ENCODE measurements at places on chromosomes 4 and X.

DNA sequence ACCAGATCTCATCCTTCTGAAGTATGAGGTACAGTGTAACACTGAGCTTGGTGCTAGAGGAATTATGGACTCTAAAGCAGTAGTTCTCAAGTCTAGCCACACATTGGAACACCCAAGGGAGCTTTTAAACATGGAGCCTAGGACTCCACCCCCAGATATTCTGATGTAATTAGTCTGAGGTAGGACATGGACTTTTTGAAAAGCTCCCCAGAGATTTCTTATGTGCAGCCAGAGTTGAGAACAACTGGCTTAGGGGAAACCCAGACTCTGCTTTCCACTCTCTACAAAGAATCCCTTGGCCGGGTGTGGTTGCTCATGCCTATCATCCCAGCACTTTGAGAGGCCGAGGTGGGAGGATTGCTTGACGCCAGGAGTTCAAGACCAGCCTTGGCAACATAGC is 11.6 kb upstream of the GDPD2 start:
- DNase-seq = no peak
- no peak overlapping the region for H3K4me3 ChIP-seq
- no peak overlapping the region for H3K27ac ChIP-seq
- no peaks in the 10 kb centered on the region for H3K4me1 ChIP-seq

- H3K27me3 ChIP-seq = no peaks in the 10 kb centered on the region
- H3K4me3 ChIP-seq = no peak overlapping the region
- no peak for DNase-seq
- H3K4me1 ChIP-seq = no peaks in the 10 kb centered on the region
- no peaks in the 10 kb centered on the region for H3K36me3 ChIP-seq
- no peak overlapping the region for H3K27ac ChIP-seq
These were observed 2399.8 kb upstream of the TENM3 start for GRCh38 chr4:179843370-179843769.

DNA sequence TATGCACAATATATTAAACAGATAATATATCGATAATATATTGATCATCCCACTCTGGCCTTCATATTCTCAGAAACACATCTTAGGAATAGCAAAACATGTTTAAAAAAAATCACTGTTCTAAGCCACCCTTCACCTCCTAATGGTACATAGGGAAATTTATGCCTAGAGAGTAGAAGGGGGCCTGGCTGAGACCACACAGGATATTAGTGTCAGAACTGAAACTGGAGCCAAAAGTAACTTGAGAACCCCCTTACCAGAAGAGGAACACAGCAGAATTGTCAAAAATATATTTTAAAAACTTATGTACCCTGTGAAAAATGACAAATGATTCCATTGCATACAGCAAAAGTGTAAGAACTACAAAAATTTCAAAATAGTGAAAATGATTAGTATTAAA is 173.1 kb downstream of the VSIG4 start:
- peaks cover 8% of the 10 kb centered on the region for H3K4me1 ChIP-seq
- DNase-seq = no peak
- H3K36me3 ChIP-seq = no peaks in the 10 kb centered on the region
- H3K27me3 ChIP-seq = no peaks in the 10 kb centered on the region
- H3K27ac ChIP-seq = no peak overlapping the region

- H3K4me1 ChIP-seq = no peaks in the 10 kb centered on the region
- H3K4me3 ChIP-seq = no peak overlapping the region
- peaks cover 12% of the 10 kb centered on the region for H3K27me3 ChIP-seq
- DNase-seq = no peak
These were observed 158.1 kb upstream of the USP38 start for GRCh38 chr4:143026459-143027170.

GRCh38 chr4:125765941-125766340 is 451.2 kb downstream of the FAT4 start:
- no peak for DNase-seq
- H3K27ac ChIP-seq = no peak overlapping the region
- no peaks in the 10 kb centered on the region for H3K27me3 ChIP-seq
- H3K36me3 ChIP-seq = no peaks in the 10 kb centered on the region
- H3K4me1 ChIP-seq = no peaks in the 10 kb centered on the region

DNA sequence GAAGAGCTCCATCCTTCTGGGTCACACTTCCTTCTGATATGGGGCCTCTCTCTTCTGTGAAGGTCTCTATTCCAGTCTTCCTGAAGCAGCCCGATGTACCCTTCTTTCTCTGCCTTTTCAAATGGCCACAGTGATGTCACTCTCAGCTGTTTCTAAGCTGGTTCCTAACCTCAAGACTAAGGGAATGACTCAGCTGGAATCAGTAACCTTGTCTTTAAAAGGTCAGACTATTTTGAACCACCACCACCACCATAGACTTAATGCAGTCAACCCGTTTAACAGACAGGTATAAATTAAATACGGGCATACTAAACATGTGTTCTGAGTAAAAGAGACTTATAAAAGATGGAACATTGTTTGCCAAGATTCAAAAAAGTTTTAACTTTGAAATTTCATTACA is 121.0 kb downstream of the PPA2 start:
- H3K4me1 ChIP-seq = no peaks in the 10 kb centered on the region
- H3K36me3 ChIP-seq = peaks cover 2% of the 10 kb centered on the region
- H3K4me3 ChIP-seq = no peak overlapping the region
- H3K27me3 ChIP-seq = no peaks in the 10 kb centered on the region
- H3K27ac ChIP-seq = no peak overlapping the region

DNA sequence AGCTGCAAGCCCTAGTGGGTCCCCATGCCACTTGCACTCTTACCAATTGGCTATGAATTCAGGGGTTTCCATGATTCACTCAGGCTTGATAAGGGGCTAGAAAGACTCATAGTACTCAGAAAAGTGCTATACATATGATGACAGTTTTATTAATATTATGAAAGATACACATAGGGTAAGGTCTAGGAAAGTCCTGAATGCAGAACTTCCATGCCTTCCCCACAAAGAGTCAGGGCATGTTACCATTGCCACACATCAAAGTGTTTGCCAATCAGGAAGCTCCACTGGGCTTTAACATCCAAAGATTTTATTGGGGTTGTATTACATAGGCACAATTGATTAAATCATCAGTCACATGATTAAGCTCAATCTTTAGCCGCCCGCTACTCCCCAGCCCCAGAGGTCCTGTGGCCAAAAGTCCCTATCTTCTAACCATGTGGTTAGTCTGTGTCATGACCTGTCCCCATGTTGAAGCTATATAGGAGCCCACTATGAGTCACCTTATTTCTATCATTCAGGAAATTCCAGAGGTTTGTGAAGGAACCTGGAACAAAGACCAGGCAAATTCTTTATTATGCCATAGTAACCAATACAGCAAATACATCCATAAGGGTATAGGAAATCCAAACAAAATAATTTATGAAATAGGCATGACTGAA is 635.6 kb downstream of the STPG2 start:
- H3K36me3 ChIP-seq = no peaks in the 10 kb centered on the region
- no peak overlapping the region for H3K4me3 ChIP-seq
- H3K27ac ChIP-seq = no peak overlapping the region
- DNase-seq = no peak
- H3K27me3 ChIP-seq = no peaks in the 10 kb centered on the region
- H3K4me1 ChIP-seq = no peaks in the 10 kb centered on the region

DNA sequence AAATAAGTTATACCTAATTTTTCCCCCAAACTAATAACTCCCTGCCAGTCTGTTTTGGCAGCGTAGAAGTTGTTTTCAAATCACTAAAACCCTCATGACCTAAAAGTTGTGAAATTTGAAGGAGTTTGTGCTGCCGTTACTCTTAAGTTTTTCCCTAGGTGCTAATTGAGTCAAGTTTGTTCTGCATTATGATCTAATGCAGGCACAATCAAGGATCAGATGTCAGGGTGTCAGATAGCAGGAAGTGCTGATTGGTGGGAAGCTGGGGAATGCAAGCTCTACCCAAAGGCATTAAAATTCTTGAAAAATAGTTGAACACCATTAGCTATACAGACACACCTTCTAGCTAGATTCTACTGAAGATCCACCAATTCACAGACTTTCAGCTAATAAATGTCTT is 51.9 kb downstream of the ARX start:
- no peaks in the 10 kb centered on the region for H3K27me3 ChIP-seq
- no peak overlapping the region for H3K27ac ChIP-seq
- no peaks in the 10 kb centered on the region for H3K4me1 ChIP-seq
- no peak for DNase-seq
- peaks cover 3% of the 10 kb centered on the region for H3K36me3 ChIP-seq

- no peaks in the 10 kb centered on the region for H3K36me3 ChIP-seq
- H3K27me3 ChIP-seq = peaks cover 11% of the 10 kb centered on the region
- peaks cover 19% of the 10 kb centered on the region for H3K4me1 ChIP-seq
- no peak overlapping the region for H3K27ac ChIP-seq
- DNase-seq = no peak
- H3K4me3 ChIP-seq = no peak overlapping the region
These were observed 6.5 kb upstream of the EXOSC9 start for GRCh38 chr4:121794505-121795188.

DNA sequence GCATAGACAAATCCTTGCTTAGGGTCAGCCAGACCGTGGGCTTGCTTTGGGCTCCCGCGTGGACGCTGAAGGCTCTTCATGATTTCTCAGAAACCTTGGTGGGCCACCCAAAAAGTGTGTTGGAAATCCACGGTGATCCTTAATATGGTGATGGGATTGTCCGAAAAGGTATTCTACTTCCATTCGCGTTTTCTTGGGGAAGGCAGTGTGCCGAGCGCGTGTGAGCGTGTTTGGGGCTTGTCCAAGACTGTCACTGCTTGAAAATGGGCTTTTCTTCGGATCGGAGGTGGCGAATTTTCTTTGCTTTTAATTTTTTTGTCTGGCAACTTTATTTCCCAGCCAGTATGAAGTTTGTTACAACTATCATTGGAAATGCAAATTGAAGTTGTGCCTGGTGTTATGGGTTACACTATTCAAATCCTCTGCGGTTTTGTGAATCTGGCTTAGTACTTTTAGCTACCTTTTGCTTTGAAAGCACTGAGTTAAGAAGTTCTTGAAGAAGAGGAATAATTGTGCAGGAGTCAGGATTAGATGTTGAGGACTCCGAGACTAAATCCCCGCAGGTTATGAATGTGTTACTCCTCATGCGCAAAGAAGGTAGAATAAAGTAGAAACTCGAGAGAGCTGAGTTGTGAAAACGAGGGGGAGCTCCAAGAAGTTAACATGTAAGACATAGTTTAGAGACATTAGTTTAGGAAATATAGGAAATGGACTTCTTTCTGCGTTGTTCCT is 3.2 kb downstream of the SPRY1 start:
- peak overlapping the region; percentile 35 for H3K27ac ChIP-seq
- H3K4me1 ChIP-seq = peaks cover 28% of the 10 kb centered on the region
- H3K27me3 ChIP-seq = peaks cover 64% of the 10 kb centered on the region
- H3K4me3 ChIP-seq = peak overlapping the region; percentile 75
- no peak for DNase-seq

DNA sequence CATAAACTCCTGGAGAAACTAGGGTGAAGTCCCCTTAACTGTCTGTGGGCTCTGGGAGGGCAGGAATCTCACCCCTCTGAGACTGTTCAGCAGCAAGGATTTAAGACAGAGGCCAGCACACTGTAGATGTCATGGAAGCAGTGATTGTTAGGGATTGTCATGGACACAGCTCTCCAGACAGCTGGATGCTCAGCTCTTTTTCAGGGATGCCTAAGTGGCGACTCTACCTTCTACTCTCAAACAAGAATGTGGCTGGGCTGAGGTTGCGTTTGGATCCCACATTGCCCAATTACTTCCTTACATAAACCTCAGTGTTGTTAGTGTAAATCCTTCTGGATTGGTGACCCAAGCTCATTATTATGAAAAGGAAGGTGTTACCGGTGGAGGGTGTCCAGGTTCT is 291.9 kb upstream of the VCX3A start:
- H3K4me1 ChIP-seq = no peaks in the 10 kb centered on the region
- H3K36me3 ChIP-seq = no peaks in the 10 kb centered on the region
- DNase-seq = no peak
- H3K4me3 ChIP-seq = no peak overlapping the region
- H3K27ac ChIP-seq = no peak overlapping the region

DNA sequence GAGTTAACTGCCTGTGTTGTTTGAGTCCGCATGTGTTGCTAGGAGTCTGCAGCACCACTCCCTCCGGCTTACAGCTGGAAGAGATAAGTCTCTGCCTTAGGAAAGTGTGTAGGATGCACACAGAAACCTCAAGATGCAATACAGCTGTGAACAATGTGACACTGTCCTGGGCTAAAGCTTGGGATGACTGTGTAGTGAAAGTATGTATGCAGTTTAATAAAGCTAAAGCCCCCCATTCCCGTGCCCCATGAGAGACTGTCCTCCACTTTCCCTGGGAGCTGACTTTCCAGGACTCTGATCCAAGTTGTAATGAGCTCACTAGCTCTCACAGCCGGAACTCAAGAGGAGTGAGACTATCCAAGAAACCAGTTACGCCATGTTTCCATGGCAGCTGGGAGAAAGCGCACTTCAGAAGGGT is 156.6 kb upstream of the FTHL17 start:
- H3K36me3 ChIP-seq = no peaks in the 10 kb centered on the region
- no peaks in the 10 kb centered on the region for H3K27me3 ChIP-seq
- no peaks in the 10 kb centered on the region for H3K4me1 ChIP-seq
- no peak overlapping the region for H3K4me3 ChIP-seq
- no peak for DNase-seq

- H3K27ac ChIP-seq = no peak overlapping the region
- H3K4me1 ChIP-seq = peaks cover 18% of the 10 kb centered on the region
- H3K4me3 ChIP-seq = no peak overlapping the region
- DNase-seq = no peak
These were observed 6.0 kb downstream of the SLC2A9 start for GRCh38 chr4:10015140-10015753.

DNA sequence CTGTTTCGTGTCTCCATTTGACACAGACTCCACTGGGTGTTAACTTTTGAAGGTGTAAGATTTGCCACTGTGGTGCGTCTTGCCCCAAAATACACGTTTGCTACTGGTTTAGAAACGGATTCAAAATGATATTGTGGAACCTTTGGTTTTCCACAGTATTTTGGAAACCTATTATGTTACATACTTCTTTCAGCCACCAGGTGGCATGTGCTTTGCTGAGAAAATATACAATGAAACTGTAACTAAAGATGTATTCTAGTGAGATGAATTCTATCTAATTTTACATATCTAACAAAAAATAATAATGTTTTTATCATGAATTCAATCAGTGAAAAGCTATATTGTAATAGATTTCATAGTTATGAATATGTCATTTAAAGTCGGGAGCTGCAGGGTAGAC is 28.4 kb upstream of the SLITRK4 start:
- H3K4me3 ChIP-seq = no peak overlapping the region
- no peaks in the 10 kb centered on the region for H3K27me3 ChIP-seq
- no peaks in the 10 kb centered on the region for H3K4me1 ChIP-seq

DNA sequence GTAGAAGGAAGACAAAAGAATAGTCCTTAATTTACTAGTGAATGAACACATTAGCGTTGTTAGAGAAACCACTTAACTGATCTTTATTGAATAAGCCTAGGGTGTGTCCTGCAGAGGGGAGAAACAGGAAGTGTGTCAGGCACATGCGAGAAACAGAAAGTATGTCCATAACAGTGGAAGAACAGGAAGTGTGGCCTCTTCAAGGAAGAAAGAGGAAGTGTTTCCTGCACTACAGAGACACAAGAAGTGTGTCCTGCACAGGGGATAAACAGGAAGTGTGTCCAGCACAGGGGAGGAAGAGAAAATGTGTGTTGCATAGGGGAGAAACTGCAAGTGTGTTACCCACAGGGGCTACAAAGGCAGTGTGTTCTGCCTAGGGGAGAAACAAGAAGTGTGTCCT is 539.6 kb upstream of the PRKX start:
- H3K36me3 ChIP-seq = no peaks in the 10 kb centered on the region
- no peaks in the 10 kb centered on the region for H3K4me1 ChIP-seq
- H3K4me3 ChIP-seq = no peak overlapping the region

- H3K4me1 ChIP-seq = no peaks in the 10 kb centered on the region
- no peaks in the 10 kb centered on the region for H3K36me3 ChIP-seq
- H3K27me3 ChIP-seq = peaks cover 44% of the 10 kb centered on the region
- no peak for DNase-seq
- no peak overlapping the region for H3K27ac ChIP-seq
These were observed 112.2 kb upstream of the PSAPL1 start for GRCh38 chr4:7546809-7547367.

Data from central memory CD8-positive, alpha-beta T cell (primary cell).